Fibroblast of skin of back (primary cell): ENCODE measurements at places on chromosomes 1 and 21.

DNA sequence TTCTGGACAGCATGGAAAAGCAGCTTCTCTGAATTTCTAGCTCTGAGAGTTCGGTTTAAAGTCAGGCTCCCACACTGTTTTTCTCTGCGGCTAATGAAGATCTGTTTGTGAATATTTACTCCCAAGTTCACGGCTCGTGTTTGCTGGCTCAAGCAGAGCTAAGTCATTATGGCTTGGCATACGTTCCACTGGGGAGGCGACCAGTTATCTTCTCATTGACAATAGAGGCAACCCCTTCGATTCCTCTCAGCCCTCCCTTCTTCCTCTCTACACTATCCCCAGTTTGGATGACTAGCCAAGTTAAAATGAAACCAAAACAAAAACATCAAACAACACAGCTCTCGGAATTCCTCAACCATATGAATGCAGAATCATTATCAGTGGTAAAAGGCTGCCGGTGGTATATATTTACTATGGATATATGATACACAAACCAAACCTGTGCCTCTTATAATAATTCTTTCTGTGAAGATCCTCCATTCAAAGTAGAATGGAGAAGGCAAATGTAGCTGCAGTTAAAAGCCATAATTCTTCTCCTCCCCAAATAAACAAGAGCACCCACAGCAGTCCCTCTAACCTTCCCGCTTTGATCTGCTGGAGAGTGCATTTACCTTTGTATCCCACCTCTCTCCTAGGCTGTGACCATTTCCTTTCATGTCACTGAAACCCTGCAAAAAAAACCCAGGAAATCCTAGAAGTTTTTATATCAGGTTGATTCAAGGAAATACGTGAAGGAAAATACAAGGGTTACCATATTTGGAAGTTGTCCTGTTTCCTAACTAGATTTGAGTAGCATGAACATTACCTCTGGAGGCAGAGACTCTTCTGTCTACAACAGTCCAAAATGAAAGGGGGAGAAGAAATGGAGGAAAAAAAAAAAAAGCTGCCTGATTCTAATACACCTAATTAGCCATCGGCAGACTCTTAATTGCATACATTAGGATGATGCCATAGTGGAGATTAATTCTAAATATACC lies 108.3 kb upstream of the USH2A start:
- peak; percentile 23 for DNase-seq

- DNase-seq = no peak
Measured at GRCh38 chr21:29334717-29335428, 36.2 kb downstream of the BACH1 start.

DNA sequence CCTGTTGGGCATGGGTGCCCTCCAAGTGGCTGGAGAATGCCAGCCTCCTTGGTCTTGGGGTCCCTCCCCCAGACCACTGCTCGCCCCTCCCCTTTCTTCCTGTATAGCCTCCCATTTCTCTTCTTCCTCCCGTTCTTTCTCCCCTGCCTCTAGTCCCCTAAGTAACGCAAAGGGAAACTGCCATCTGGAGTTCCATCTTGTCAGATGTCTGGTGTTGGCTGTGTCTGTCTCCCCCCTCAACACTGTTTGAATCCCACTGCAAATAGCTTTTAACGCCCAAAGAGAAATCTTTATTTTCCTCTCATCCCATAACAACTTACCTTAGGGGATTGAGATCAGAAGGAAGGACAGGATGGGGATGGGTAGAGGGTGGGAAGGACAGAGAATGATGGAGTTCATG lies 55.3 kb upstream of the CSF3R start:
- DNase-seq = no peak

DNA sequence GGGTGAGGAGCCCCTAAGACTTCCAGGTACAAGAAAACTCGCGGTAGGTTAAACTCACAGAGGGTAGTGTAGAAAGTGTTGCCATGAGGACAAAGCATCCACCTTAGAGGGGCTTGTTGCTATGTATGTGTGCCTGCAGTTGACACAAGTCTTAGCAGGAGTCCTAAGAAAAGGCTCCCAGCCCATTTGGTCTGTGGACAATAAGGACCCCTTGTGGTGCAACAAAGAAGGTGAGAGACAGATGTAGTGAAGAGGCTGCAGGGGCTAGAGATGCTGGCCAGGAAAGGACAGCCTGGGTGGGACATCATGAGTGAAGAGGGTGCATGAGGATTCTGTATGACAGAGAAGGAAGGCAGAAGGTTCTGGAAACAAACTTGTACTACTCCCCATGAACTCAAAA lies 36.3 kb upstream of the IL10 start:
- peak; percentile 30 for DNase-seq

GRCh38 chr1:183444243-183444642 lies 26.1 kb upstream of the NMNAT2 start:
- peak; percentile 27 for DNase-seq

- no peak for DNase-seq
Measured at GRCh38 chr21:46046471-46046870, 51.4 kb upstream of the COL6A2 start.

DNA sequence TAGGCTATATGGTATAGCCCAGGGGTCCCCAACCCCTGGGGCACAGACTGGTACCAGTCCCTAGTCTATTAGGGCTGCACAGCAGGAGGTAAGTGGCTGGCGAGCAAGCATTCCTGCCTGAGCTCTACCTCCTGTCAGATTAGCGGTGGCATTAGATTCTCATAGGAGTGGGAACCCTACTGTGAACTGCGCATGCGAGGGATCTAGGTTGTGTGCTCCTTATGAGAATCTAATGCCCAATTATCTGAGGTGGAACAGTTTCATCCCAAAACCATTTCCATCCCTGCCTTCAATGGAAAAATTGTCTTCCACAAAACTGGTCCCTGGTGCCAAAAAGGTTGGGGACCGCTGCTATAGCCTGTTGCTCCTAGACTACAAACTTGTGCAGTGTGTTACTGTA lies 22.8 kb upstream of the ZBTB8A start:
- no peak for DNase-seq

GRCh38 chr1:22778408-22778807 lies 67.8 kb downstream of the EPHB2 start:
- DNase-seq = no peak

DNA sequence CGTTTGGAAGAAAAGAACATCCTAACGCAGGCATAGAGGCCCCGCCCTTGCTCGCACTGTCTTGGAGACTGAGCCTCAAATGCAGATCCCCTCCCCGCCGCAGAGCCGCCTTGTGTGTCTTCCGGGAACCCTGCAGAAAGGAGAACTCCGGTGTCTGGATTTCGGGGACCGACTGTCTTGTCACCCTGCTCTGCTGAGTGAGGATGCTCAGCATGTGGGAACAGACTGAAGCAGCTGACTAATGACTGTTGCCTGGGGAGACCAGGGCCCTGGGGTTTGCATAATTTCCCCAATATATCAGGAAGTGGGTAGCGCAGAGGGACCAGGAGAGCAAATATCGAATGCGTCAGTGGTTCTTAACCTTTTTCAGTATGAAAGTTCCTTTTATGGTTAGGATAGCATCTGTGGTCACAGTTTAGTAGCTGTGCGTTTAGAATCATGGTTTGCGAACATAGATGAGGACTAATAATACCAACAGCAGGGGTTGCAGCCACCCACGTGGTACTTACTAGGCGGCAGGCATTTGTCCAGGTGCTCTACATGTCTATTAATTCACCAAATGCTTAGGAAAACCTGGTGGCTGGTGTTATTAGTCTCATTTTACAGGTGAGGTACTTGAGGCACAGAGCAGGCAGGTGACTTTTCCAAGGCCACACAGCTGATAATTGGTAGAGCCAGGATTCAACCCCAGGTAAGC lies 14.3 kb downstream of the GPR137B start:
- DNase-seq = no peak

- peak; percentile 50 for DNase-seq
Measured at GRCh38 chr1:236868625-236869467, 73.8 kb downstream of the MTR start.

GRCh38 chr1:83090195-83090594 lies 908.7 kb downstream of the TTLL7 start:
- DNase-seq = no peak

DNA sequence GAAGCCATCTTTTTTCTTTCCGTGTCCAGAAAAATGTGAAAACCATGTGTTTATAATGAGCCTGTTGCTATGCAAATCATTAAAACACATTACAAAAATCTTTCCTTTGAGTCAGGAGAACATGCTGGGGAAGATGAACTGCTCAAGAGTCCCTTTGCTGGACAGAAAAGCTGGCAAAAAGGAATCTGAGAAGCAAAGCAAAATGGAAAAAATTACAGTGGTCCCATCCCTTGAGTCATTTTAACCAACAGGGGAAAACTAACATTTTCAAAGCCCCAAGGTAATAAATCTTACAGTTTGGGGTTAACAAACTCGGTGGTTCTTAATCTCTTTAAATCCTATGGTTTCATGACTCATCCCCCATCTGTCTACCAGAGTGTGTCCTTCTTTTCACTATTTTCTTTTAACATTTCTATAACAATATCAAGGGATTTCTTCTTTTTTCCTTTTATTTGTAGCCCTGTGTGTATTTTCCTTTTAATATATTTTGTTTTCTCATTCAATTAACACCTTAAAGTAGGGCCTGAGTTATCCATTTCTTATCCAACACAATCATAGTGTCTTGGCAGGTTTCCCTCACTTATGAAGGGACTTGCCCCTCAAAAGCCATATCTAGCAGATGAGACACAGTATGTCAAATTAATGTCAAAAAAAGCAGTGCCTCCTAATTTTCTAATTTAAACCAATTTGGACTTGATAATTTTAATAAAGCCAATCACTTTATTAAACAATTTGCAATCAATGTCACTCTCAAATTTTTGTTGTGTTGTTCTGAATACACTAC lies 105.4 kb downstream of the PTPN14 start:
- peak; percentile 98 for DNase-seq

GRCh38 chr1:223715604-223716172 lies 3.3 kb downstream of the CAPN2 start:
- DNase-seq = no peak

GRCh38 chr1:14545422-14546025 lies 53.0 kb upstream of the KAZN start:
- DNase-seq = no peak

GRCh38 chr1:34978921-34979320 lies 6.2 kb downstream of the TMEM35B start:
- no peak for DNase-seq

- DNase-seq = no peak
Measured at GRCh38 chr1:154304664-154305337, 16.1 kb upstream of the AQP10 start.

DNA sequence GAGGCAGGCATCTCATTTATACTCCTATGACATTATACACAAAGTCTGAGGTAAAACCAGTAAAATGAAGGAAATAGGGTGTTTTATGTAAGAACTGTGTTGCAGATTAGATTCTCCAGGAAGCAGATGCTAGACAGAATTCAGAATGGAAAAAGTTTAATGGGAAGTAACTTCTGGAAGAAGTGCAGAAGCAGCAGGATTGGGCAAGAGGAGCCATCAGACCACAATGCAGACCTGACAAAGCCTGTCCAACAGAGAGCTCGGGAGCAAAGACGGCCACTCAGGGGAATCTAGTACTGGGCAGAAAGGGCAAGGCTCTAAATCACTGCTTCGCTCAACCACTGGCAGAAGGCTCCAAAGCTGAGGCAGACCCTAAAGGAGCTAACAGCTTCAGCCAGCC lies 33.7 kb downstream of the FBXO42 start:
- no peak for DNase-seq
